Stimulated activated CD8-positive, alpha-beta memory T cell treated with anti-CD3 and anti-CD28 coated beads, Interleukin-7, amount 100 ng/mL, for 1 hour (primary cell): ENCODE measurements at places on chromosomes 5 and 9.

GRCh38 chr5:21919414-21920022 is 933.6 kb downstream of the CDH12 start:
- DNase-seq: no peak

GRCh38 chr9:126372716-126373115 is 46.1 kb downstream of the MVB12B start:
- no peak for DNase-seq

DNA sequence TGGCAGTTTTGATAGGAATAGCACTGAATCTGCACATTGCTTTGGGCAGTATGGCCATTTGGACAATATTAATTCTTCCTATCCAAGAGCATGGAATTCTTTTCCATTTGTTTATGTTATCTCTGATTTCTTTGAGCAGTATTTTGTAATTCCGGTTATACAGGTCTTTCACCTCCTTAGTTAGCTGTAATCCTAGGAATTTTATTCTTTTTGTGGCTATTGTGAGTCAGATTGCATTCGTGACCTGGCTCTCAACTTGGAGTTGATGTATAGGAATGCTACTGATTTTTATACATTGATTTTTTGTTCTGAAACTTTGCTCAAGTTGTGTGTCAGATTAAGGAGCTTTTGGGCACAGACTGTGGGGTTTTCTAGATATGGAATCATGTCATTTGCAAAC is 24.0 kb downstream of the TMEM161B start:
- DNase-seq: no peak

GRCh38 chr9:79257228-79257781 is 314.5 kb upstream of the TLE4 start:
- no peak for DNase-seq

DNA sequence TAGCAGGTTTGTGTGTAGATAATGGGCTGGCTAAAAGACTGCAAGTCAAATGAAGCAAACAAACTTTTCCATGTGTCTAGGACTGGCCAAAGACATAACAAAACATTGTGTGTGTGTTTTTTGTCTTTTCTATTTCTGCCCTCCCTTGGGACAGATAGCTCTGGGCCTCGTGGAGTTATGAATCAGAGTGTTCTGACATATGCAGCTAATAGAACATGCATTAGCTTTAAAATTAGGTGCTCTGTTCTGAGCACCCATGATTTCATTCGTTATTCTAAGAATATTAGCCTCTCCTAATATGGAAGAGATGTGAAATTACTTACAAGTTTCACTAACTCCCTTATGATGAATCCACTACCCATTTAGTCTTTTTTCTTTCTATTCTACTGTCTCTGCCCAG is 367.3 kb upstream of the PAPPA start:
- DNase-seq: no peak

GRCh38 chr9:109114670-109115069 is 5.1 kb downstream of the TMEM245 start:
- no peak for DNase-seq

- no peak for DNase-seq
Observed at GRCh38 chr5:3845230-3845629, 249.6 kb downstream of the IRX1 start.

DNA sequence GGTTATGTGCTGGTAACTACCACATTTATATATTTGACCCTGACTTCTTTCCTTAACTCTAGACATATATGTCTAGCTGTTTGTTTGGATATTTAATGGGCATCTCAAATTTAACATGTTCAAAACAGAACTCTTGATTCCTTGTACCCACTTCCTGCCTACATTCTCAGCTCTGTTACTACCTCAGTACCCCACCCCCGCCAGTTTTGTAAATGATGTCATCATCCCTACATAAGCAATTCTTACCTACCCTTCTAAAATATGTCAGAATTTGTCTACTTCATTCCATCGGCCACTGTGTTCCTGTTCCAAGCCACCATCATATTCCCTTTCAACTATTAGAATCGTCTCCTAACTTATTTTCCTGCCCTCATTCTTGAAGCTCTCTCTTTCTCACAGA is 4.8 kb downstream of the RAD50 start:
- DNase-seq: no peak

- no peak for DNase-seq
Observed at GRCh38 chr9:123287639-123288038, 19.3 kb upstream of the STRBP start.

DNA sequence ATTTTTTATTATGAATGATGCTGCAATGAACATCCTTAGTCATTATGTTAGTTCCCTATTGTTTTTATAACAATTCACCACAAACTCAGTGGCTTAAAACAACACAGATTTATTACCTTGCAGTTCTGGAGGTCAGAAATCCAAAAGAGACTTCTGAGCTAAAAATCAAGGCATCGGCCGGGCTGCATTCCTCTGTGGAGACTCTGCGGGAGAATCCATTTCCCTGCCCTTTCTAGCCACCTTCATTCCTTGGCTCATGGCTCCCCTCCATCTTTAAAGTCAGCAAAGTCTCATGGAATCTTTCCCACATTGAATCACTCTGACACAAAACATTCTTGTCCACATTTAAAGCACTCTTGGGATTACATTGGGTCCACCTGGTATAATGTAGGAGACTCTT is 38.6 kb downstream of the SNX18 start:
- DNase-seq: no peak

GRCh38 chr5:52786391-52786790 is 1.3 kb upstream of the ITGA1 start:
- DNase-seq: no peak

DNA sequence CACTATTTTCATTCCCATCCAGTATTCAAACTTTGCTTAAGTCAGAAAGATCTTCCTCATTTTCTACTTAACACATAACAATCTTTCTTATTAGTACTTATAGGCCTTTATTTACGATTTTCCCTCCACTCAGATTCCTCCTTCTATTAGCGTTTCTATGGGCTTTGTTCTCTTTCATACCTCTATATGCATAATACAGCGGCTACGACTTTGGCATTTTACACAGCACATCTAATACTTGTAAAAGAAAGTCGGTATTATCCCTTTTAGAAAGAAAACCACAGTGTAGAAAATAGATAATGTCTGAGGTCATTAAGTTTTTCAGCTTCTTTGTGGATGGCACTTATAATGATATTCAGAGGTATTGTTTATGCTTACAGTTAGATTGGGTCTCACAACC is 8.4 kb downstream of the RBM18 start:
- no peak for DNase-seq

DNA sequence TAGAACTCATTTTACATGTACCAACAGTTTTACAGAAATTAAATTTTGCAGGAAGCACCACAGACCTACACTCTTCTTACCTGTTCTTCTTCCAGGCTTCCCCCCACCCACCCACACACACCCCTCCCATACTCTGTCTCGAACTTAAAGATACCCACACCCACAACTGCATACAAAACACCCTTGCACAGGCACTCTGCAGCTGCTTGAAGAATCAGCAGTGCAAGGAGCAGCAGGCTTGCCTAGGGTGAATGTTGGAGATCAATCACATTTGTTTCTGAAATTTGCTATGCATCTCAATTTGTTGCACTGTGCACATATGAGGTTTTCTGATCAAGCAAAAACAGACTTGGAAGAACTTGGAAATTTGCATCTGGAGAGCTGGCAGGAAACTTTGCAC is 77.5 kb upstream of the TGFBR1 start:
- no peak for DNase-seq

DNA sequence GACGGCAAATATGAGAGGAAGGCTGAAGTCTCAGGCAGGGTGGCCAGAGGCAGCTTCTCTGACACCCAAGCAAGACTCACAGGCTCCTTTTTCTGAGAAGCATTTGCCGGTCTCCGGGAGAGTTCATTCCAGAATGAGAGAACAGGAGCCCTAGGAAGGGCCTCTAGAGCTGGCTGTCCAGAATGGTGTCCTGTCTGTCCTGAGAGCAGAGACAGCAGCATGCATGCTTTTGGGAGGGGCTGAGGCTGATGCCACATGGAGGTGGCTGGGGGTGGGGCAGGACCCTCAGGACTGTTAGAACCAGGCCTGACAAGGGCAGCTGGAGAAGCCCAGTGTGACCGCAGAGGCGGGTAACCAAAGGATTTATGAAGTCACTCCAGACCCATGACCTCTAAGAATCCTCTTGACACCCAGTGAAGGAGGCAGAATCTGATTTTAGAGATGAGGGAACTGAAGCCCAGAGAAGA is 60.0 kb downstream of the SHB start:
- no peak for DNase-seq
